ENCODE measurements at places on chromosomes 13 and 19. TPM values are rescaled to one million over a fixed set of nuclear protein-coding genes. Genes with fewer than 3 reads are reported as not detected.

PRR19 gene
- total RNA-seq, result 2.4 TPM

SIGLEC8 gene
- total RNA-seq, result not detected

TNFSF9 gene
- total RNA-seq, result 1.3 TPM

OR10H1 gene
- not detected for total RNA-seq

RPS16 gene
- total RNA-seq, result 2,175 TPM

FBXO27 gene
- total RNA-seq, result 8.2 TPM

WTIP gene
- 29.3 TPM for total RNA-seq

LILRA1 gene
- total RNA-seq, result not detected

GRCh38 chr19:5632657-5633056, 9.8 kb downstream of the SAFB start:
- peaks cover 23% of the 10 kb centered on the region for H3K36me3 ChIP-seq
- no peak overlapping the region for H3K27ac ChIP-seq
- H3K4me1 ChIP-seq, result peaks cover 17% of the 10 kb centered on the region
- no peak overlapping the region for H3K4me3 ChIP-seq
- no peak for DNase-seq

DNA sequence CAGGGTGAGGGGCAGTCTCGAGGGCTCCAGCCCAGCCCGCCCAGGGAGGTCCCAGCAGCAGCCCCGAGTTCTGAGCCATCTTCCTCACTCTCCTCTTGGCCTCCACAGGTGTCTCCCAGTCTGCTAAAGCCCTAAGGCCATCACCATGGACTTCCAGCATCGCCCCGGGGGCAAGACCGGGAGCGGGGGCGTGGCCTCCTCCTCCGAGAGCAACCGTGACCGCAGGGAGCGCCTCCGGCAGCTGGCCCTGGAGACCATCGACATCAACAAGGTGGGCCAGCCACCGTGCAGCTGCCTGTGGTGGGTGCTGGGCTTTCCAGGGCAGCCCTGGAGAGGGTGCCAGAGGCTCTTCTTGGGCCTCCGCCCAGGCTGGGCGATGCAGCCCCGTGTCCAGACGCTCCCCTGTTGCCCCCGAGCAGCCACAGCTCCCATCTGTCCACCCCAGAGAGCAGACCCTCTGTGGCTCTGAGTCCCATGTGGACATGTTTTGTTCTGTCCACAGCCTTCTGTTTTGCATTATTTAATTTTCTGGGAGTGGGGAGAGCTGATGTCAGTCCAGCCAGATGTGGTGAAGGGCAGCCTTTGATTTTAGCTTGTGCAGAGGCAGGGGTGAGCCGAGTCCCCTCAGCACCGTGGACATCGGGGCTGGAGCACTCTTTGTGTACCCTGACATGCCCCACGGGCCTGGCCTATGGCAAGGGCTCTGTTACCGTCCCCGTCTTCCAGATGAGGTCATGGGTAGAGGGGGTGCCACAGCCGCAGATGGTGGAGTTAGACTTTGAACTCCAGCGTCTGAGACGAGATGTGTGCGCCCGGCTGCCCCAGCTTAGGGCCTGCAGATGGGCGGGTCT, 5.6 kb upstream of the AMH start:
- H3K27ac ChIP-seq, result no peak overlapping the region
- DNase-seq, result no peak
- peaks cover 36% of the 10 kb centered on the region for H3K4me1 ChIP-seq
- H3K27me3 ChIP-seq, result no peaks in the 10 kb centered on the region
- H3K4me3 ChIP-seq, result no peak overlapping the region

- H3K27ac ChIP-seq, result no peak overlapping the region
- peaks cover 2% of the 10 kb centered on the region for H3K27me3 ChIP-seq
- no peak overlapping the region for H3K4me3 ChIP-seq
- DNase-seq, result no peak
- peaks cover 21% of the 10 kb centered on the region for H3K4me1 ChIP-seq
These were observed 162.0 kb downstream of the EFNB2 start for GRCh38 chr13:106373304-106373988.

DNA sequence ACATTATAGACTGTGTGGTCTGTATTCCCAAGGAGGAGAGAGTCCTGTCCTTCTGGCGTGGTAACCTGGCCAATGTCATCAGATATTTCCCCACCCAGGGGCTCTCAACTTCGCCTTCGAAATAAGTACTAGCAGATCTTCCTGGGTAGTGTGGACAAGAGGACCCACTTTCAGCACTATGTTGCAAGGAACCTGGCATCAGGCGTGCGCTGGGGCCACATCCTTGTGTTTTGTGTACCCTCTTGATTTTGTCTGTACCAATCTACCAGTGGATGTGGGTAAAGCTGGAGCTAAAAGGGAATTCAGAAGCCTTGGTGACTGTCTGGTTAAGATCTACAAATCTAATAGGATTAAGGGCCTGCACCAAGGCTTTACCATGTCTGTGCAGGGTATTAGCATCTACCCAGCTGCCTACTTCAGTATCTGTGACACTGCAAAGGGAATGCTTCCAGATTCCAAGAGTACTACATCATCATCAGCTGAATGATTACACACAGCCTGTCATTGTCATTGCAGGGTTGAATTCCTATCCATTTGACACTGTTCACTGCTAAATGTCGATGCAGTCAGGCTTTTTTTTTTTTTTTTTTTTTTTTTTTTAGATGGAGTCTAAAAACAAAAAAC, 148.0 kb downstream of the PRR20E start:
- no peak for DNase-seq
- no peak overlapping the region for H3K4me3 ChIP-seq
- no peaks in the 10 kb centered on the region for H3K4me1 ChIP-seq
- no peaks in the 10 kb centered on the region for H3K27me3 ChIP-seq
- no peaks in the 10 kb centered on the region for H3K36me3 ChIP-seq

DNA sequence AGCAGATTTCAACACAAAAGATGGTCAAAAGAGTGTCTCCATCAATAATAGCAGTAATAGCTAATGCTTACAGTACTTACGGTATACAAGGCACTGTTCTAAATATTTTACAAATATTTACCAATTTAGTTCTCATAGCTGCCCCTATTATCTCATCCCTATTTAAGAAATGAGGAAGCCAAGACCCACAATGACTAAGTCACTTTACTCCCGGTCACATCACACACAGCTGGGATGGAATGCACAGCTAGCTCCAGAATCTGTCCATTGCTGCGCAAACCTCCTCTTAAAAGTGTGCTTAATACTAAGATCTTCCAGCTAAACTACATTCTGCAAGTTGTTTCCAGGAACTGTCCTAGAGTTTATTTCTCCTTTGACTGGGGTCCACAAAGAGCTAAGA, 63.4 kb downstream of the RAP2A start:
- no peak overlapping the region for H3K4me3 ChIP-seq
- H3K27me3 ChIP-seq, result no peaks in the 10 kb centered on the region
- no peak overlapping the region for H3K27ac ChIP-seq
- H3K4me1 ChIP-seq, result no peaks in the 10 kb centered on the region

- peaks cover 38% of the 10 kb centered on the region for H3K27me3 ChIP-seq
- peak overlapping the region; percentile 86 for H3K4me3 ChIP-seq
- no peaks in the 10 kb centered on the region for H3K36me3 ChIP-seq
- H3K4me1 ChIP-seq, result no peaks in the 10 kb centered on the region
These were observed 1.6 kb downstream of the MYH14 start for GRCh38 chr19:50204811-50205675.

DNA sequence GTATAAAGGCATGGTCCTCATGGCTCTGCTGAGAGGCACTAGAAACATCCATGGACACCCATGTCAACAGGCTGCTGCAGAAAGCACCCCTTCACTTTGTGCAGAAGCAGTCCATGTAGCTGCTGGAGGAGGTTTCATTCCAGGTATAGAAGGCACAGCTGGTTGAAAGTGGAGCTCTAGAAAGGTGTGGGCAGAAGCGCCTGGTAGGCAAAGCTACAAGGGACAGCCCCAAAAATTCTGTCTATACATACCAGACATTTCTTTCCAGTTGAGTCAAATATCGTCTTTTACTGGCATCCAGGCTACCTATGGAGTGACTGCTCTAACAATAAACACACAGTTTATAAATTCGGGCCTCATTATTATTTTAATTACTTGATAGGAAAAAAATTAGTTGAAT, 129.3 kb downstream of the ENOX1 start:
- H3K36me3 ChIP-seq, result no peaks in the 10 kb centered on the region
- H3K4me3 ChIP-seq, result no peak overlapping the region
- H3K27ac ChIP-seq, result no peak overlapping the region
- H3K27me3 ChIP-seq, result peaks cover 2% of the 10 kb centered on the region

DNA sequence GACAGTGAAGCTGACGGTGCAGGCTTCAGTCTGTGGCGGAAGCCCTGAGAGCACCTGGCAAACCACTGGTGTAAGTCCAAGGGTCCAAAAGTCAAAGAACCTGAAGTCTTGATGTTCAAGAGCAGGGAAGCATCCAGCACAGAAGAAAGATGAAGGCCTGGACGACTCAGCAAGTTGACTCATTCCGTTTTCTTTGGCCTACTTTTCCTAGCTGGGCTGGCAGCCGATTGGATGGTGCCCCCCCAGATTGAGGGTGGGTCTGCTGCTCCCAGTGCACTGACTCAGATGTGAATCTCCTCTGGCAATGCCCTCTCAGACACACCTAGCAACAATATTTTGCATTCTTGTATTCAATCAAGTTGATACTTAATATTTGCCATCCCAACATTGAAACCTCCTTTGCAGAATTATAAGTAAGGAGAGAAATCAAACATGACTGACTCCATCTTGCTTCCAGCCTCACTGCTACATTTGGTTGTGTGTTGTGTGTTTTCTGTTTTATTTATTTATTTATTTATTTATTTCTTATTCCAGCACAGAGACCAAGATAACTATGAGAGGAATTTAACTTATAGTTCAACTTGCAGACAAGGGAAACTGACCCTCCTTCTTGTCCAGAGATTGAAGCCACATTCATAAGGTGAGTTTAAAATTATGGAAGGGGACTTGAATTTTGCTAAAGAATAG, 32.8 kb downstream of the IGFL2 start:
- no peaks in the 10 kb centered on the region for H3K27me3 ChIP-seq
- no peaks in the 10 kb centered on the region for H3K36me3 ChIP-seq
- H3K4me3 ChIP-seq, result no peak overlapping the region
- H3K27ac ChIP-seq, result peak overlapping the region; percentile 95
- peaks cover 10% of the 10 kb centered on the region for H3K4me1 ChIP-seq
- DNase-seq, result no peak

GRCh38 chr13:39451860-39452301, 151.1 kb downstream of the LHFPL6 start:
- peak overlapping the region; percentile 10 for H3K4me3 ChIP-seq
- H3K27ac ChIP-seq, result peak overlapping the region; percentile 5
- no peaks in the 10 kb centered on the region for H3K36me3 ChIP-seq
- H3K27me3 ChIP-seq, result no peaks in the 10 kb centered on the region
- DNase-seq, result no peak

DNA sequence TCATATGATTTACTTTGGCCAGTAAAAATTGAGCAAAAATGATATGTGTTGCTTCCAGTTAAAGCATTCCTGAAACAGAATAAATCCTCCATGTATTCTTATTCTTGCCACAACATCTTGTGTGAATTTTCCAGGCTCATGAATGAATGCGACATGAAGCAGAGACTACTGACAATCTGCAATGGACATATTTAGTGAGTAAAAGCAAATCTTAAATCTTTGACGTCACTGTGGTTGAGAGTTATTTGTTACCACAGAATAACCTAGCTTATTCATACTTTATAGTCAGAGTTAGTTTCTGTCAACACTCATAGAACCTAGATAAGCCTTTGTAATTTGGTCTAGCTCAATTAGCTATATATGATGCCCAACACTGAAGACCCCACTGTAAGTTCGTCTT, 1443.1 kb downstream of the PCDH9 start:
- H3K36me3 ChIP-seq, result no peaks in the 10 kb centered on the region
- no peak overlapping the region for H3K27ac ChIP-seq
- no peak for DNase-seq
- no peaks in the 10 kb centered on the region for H3K27me3 ChIP-seq
- no peaks in the 10 kb centered on the region for H3K4me1 ChIP-seq

DNA sequence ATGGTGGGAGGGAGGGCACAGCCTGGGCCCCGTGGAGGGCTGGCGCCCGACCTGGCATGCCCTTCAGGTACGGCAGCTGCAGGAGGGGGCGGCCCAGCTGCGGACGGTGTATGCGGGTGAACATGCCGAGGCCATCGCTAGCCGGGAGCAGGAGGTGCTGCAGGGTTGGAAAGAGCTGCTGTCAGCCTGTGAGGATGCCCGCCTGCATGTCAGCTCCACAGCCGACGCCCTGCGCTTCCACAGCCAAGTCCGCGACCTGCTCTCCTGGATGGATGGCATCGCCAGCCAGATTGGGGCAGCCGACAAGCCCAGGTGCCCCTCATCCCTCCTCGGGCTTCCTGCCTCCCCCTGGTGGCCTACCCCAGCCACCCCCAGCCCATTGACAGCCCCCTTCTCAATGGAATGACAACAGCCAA, 16.6 kb upstream of the SHKBP1 start:
- no peaks in the 10 kb centered on the region for H3K36me3 ChIP-seq
- no peaks in the 10 kb centered on the region for H3K4me1 ChIP-seq
- H3K4me3 ChIP-seq, result no peak overlapping the region

- H3K36me3 ChIP-seq, result no peaks in the 10 kb centered on the region
- peaks cover 6% of the 10 kb centered on the region for H3K4me1 ChIP-seq
- no peaks in the 10 kb centered on the region for H3K27me3 ChIP-seq
These were observed 38.7 kb upstream of the GRTP1 start for GRCh38 chr13:113402471-113403254.

DNA sequence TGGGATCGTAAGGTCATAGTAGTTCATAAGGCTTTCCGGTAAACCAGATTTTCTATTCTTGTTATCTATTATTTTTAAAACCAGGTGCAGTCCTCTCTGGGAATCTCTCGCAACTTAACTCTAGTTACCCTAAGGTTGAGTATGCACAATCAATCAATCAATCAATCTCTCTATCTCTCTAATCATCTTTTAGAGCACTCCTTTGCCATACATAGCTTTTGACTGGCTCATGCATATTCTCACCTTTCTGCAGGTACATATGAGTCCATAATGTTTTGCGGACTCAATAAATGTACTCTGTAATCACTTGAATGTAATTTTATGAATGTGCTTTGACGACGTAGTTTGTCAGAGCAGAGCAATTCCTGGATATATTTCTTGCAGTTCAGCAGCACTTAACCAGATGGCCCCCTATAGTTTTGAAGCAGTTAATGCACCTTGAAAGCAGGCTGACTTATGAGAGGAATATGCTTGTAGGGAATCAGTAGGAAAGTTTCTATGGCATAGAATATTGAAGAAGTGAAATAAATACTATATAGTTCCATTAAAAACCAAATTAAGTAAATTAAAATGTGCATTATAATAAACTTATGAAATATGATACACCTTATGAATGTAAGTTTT, 524.7 kb downstream of the GPC5 start:
- no peak for DNase-seq
- no peaks in the 10 kb centered on the region for H3K4me1 ChIP-seq
- no peak overlapping the region for H3K27ac ChIP-seq
- H3K27me3 ChIP-seq, result no peaks in the 10 kb centered on the region
- no peak overlapping the region for H3K4me3 ChIP-seq

DNA sequence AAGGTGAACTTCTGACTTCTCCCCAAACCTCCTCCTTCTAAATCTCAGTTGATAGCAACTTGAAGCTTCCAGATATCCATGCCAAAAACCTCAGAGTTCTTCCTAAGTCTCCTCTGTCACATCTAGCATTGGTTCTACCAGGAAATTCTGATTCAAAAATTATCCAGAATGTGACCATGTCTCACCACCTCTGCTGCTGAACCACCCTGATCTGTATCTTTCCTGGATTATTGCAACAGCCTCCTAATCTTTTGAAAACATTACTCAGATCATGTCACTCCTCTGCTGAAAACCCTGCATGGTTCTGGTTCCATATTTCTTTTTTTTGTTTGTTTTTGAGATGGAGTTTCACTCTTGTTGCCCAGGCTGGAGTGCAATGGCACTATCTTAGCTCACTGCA, 78.7 kb upstream of the TNFSF11 start:
- DNase-seq, result no peak
- peaks cover 9% of the 10 kb centered on the region for H3K27me3 ChIP-seq
- no peaks in the 10 kb centered on the region for H3K36me3 ChIP-seq
- no peak overlapping the region for H3K27ac ChIP-seq

Measured in type B pancreatic cell (in vitro differentiated cells).